ENCODE measurements at places on chromosomes 5 and 9.

DNA sequence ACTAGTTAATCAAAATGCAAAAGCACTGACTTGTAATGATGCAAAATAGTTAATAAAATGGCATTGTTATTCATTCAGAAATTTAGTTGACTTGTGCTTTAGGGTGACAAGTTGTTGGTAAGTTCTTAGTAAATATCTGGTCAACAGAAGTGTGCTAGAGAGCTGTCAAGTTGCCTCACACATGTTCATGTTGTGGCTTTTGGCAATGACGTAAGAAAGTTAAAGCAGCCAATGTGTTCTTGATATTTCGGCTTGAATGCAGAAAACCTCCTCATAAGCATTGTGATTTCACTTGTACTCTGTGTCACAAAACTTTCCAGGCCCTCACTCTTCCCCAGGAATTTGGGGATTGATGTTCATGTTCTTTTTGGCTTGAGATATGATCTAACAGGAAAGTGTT lies 626.7 kb downstream of the PRR16 start:
- DNase-seq = no peak

GRCh38 chr5:57887851-57888621 lies 405.4 kb upstream of the ACTBL2 start:
- DNase-seq = peak; percentile 74

GRCh38 chr9:136587145-136587943 lies 41.5 kb upstream of the NOTCH1 start:
- peak; percentile 93 for DNase-seq

DNA sequence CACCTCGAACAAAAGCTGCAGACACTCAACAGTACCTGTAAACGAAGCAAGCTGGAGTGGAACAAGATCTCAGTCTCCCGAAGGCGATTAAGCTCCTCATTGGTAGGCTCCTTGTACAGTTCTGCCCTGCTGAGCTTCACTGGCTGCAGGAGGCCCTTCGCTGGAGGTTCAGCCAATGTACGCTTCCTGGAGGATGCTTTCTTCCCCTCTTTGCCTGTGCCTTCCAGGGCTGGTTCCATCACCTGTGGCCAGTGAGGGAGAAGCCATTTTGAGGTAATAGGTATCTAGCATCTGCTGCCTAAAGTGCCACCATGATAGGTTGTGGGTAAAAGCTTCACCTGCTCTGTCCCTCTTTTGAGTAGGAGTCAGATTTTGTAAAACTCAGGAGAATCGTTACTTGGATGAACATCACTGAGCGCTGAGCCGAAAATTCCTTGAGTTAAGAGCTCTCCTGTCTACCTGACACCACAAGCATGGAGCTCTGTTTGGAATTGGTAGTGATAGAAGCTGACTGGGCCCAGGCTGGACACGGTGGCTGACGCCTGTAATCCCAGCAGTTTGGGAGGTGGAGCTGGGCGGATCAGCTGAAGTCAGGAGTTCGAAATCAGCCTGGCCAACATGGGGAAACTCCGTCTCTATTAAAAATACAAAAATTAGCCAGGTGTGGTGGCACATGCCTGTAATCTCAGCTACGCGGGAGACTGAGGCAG lies 1.4 kb downstream of the NOL6 start:
- DNase-seq = no peak

GRCh38 chr5:133936651-133937015 lies 31.8 kb downstream of the C5orf15 start:
- no peak for DNase-seq

GRCh38 chr5:175603987-175604739 lies 53.7 kb upstream of the HRH2 start:
- peak; percentile 75 for DNase-seq

DNA sequence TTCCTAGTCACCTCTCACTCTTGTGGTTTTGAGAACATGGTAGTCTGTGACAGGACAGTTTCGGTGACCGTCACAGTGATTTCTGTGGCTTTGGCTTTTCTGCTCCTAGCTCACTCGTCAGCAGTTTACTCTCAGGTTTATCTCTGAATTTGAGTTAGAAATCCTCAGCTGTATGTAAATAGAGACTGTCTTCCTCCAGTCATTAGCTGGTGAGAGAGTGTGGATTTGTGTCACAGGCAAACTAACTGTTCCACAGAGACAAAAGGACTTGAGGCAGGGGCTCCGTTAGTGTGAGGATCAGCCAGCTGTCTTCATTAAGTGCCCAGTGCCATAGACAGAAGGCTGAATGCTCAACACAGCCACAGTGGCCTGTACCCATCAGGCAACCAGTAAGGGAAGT lies 131.4 kb downstream of the CD180 start:
- DNase-seq = no peak

Measured in GM23338 (cell line).